ENCODE measurements at places on chromosomes 7 and 10. TPM values are rescaled to one million over a fixed set of nuclear protein-coding genes. Genes with fewer than 3 reads are reported as not detected.

DNA sequence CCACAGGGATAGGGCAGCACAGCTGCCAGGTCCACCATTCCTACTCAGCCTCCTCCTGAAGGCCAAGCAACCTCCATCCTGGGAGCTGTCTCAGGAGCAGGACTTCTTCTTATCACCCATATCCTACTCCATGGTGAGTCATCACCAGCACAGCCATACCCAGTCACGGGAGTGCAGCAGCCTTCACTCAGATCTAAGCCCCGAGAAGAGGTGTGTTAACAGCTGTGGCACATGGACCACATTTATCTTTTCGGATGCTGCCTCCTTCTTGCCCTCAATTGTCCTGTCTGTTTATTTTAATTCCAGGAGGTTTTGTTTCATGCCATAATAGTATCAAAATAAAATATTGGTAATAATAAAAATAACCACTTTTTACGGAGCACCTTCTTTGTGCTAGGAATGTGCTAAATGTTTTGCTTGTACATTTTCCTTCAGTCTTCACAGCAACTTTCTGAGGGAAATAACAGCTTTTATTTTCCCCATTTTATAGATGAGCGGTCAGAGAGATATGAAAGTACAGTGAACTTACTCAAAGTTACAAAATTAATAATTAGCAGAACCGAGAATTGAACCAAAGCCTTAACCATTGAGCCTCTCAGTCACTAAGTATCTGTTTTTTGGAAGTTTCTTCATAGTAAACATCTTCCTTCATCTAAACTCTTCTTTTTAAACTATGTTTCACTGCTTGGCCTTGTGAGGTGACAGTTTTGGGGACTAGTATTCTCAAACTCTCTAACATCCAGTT is 2.5 kb upstream of the KEL start:
- DNase-seq: no peak

- DNase-seq: no peak
These were observed 6.6 kb upstream of the STX1A start for GRCh38 chr7:73726083-73726466.

Gene PRSS2
- total RNA-seq: not detected

DNA sequence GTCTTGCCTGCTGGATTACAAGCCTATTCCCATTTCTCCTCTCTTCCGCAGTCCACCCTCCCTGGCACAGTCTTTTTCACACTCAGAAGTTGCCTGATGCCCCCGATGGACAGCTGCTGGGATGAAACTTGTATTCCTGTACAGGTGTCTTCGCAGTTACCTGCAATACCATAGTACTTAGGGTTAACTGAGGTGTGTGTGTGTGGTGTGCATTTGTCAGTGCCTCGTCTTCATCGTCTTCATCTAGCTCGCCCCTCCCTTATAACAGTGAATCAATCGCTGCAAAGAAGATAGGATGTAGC is 11.0 kb downstream of the NXPH1 start:
- no peak for DNase-seq

DNA sequence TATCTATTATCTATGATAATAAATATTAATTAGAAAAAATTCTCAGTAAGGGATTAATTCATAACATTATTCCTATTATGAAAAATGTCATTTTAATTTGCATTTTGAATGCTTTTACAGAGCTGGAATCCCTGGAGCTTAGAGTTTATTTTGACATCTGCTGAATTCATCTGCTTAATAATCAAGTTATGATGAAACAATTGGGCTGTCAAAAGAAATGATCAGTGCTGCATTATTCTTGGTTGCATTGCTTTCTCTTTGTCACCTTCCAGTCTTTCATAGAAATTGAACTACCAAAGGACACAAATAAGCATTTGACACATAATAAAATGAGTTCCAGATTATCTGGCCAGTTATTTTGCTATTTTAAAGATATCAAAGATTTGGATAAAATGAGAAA is 40.0 kb upstream of the MACC1 start:
- no peak for DNase-seq

Gene CYP26C1
- not detected for total RNA-seq

Gene CTAGE6
- total RNA-seq: not detected

DNA sequence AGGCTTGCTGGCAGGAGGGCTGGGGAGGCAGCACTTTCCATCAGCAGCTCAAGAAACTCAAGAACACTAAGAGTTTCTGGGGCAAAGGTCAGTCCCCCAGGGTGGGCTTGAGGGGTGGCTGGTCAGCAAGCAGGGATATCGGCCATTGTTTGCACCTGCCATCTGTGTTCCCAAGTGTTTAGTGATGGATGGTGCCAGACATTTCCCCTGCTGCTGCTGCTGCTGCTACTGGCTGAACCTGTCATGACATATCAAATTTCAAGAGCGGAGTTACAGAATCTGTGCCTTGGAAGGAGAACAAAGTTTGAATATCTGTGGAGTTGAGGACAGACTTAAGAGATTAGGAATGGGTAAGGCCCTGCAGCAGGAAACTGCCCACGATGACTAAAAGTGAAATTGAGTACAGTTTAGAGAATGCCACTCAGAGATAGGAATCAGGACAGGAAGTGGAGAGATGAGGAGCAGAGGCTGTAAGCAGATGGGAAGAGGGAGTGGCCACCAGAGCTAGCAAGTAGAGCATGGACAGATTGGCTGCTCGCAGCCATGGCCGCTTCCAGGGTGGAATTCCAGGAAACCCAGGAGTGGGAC is 39.2 kb upstream of the PPP1R3C start:
- peak; percentile 91 for DNase-seq

GRCh38 chr7:94657771-94658693 is 2.1 kb upstream of the SGCE start:
- peak; percentile 91 for DNase-seq

GRCh38 chr7:76304888-76305375 is 2.5 kb downstream of the HSPB1 start:
- no peak for DNase-seq

GRCh38 chr10:48765527-48765926 is 80.9 kb downstream of the WDFY4 start:
- DNase-seq: no peak
